ENCODE measurements at places on chromosomes 16 and 17.

- no peak for DNase-seq
These were observed 3.6 kb downstream of the TMEM220 start for GRCh38 chr17:10726196-10726595.

DNA sequence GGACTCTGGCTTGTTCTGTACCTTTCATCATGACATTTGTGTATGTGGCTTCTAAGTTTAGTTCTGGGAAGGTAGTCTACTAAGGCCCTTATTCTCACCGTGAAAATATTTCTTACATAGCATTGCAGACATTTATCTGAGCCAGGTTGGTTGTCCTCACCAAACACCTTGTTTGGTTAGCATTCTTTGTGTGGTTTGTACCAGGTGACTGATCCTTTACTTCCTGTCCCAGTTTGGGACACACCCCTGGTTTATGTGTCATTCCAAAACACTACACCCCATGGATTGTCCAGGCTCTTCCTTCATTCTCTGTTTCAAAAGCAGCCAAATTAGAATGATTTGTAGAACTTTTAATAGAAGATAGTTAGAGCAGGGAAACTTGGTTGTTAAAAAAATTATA lies 23.2 kb upstream of the DUSP14 start:
- DNase-seq = no peak

DNA sequence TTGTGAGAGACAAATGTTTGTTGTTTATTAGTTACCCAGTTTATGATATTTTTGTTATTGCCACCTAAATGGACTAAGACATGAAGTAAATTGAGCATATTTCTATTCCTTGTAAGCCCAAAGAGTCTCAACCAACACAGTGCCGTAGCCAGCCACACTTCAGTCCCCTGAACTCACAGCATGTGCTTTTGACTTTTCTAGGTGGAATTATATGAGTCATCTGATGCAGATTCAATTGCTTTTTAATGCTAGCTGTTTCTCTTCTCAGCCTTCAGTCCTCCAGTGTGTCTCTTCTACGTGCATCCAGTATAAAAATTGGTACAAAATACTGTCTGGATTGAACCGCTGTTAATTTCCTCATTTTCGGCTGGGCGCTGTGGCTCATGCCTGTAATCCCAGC lies 39.0 kb downstream of the IQCK start:
- DNase-seq = no peak

DNA sequence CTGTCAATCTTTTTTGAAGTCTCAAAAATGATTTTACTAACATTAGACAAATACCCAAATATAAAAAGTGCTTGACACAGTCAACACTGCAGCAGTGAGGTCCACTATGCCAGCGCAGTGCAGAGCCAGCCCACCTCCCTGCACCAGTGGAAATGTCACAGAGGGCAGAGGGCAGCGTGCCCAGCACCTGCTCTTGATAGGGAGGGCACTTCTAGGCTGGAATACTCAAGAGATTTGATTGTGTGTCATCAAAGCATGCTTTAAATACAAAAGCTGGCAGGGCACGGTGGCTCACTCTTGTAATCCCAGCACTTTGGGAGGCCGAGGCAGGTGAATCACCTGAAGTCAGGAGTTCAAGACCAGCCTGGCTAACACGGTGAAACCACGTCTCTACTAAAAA lies 136.0 kb downstream of the ANKRD11 start:
- DNase-seq = no peak

GRCh38 chr16:49574826-49575225 lies 201.2 kb downstream of the C16orf78 start:
- no peak for DNase-seq

DNA sequence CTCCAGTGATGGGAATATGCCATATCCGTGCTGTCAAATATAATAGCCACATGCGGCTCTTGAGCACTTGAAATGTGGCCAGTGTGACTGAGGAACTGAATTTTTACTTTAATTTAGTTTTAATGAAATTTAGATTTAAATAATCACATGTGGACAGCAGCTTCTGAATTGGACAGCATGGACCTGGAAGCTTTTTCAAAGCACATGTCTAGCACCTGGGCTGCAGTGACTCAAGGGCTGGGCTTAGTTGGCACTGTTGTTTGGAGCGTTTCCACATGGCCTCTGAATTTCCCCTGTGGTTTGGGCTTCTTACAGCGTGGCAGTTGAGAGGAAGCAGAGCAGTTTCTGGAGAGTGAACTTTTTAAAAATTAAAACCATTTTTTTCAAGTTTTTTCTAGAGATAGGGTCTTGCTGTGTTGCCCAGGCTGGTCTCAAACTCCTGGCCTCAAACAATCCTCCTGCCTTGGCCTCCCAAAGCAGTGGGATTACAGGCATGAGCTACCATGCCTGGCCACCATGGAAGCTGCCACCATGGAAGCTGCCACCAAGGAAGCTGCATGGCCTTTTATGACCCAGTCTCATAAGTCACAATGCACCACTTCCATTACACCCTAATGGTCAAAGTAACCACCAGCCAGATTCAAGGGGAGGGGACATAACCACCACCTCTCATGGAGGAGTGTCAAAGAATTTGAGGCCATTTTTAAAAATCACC lies 6.7 kb upstream of the TOB1 start:
- DNase-seq = no peak

GRCh38 chr16:57623251-57624043 lies 5.0 kb upstream of the ADGRG1 start:
- DNase-seq = peak; percentile 91

GRCh38 chr17:76670020-76670717 lies 26.6 kb upstream of the ST6GALNAC1 start:
- DNase-seq = no peak

- no peak for DNase-seq
These were observed 25.6 kb downstream of the TEX14 start for GRCh38 chr17:58665946-58666857.

GRCh38 chr16:29662729-29663015 lies 375 bp upstream of the SPN start:
- no peak for DNase-seq

GRCh38 chr17:78313735-78314648 lies 45.9 kb downstream of the SOCS3 start:
- peak; percentile 57 for DNase-seq

DNA sequence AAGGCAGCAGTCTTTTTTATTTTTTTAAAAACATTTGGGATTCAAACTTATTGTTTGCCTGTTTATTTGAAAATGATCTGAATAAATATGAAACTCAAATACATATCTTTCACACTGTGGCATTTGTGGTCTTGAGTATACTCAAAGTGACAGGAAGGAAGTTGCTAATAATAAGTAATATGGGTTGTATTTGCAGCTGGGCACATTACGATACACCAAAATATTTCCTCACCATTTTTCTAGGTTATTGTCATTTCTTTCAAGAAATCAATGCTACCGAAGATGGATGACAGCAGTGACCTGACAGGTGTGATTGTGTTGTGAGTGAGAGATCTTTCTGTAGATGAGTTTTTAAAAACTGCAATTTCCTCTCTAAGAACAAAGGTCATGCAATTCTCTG lies 665.7 kb downstream of the CDH8 start:
- DNase-seq = no peak

- no peak for DNase-seq
These were observed 29.4 kb downstream of the ANKFY1 start for GRCh38 chr17:4234401-4234800.

DNA sequence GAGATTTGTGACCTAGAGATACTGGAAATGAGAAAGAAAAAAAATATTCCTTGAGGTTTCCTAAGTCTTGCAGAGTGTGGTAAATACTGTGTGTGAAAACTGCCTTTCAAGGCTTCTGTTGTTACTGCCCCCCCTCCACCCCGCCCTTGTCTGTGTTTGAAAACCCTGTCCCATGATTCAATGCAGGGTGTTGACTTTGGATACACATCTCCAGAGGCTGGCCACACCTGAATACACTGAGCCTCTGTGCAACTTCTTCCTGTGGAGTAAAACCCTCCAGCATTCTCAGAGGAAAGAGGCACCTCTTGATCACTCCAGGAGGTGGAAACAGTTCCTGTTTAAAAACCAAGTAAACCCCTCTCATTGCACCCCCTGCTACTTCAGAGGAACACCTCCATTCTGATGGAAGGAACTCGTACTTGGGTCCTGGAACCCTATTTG lies 123.0 kb upstream of the CACNG5 start:
- peak; percentile 71 for DNase-seq

- DNase-seq = no peak
These were observed at the start of gene MMP2 for GRCh38 chr16:55478827-55479429. Gene MMP2 (plus strand): TSS chr16:55479198. CDS start chr16:55479480, 282 bp downstream.

GRCh38 chr17:78802008-78802407 lies 19.9 kb upstream of the CYTH1 start:
- no peak for DNase-seq

DNA sequence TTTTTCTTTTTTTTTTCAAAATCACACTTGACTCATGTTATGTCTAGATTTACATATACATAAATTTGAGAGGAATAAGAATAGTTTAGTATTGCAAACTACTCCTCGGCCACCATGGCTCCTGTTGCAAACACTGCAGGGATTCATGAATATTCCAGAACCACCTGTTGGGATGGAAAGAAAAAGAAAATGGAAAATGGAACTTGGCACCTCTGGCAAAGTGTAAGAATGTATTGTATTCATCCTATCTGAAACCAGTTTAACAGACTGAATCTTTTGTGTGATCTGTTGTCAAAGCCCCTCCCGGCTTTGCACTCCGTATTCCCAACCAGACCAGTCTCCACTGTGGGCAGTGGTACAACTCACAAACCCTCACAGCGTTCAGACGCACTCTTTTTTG lies 124.4 kb downstream of the SPECC1 start:
- no peak for DNase-seq

GRCh38 chr16:79172976-79173500 lies 427.5 kb downstream of the MAF start:
- DNase-seq = no peak

GRCh38 chr16:18969050-18969854 lies 14.5 kb upstream of the TMC7 start:
- DNase-seq = peak; percentile 66

GRCh38 chr17:82917699-82918345 lies 78.0 kb upstream of the ZNF750 start:
- DNase-seq = peak; percentile 23

- DNase-seq = no peak
These were observed 802 bp upstream of the TOB1 start for GRCh38 chr17:50866950-50867362.

- no peak for DNase-seq
These were observed 301.7 kb upstream of the N4BP1 start for GRCh38 chr16:48911700-48912099.

GRCh38 chr16:21224800-21225199 lies 8.7 kb upstream of the ANKS4B start:
- no peak for DNase-seq

- no peak for DNase-seq
These were observed 40.6 kb upstream of the CDH5 start for GRCh38 chr16:66325717-66326376.

DNA sequence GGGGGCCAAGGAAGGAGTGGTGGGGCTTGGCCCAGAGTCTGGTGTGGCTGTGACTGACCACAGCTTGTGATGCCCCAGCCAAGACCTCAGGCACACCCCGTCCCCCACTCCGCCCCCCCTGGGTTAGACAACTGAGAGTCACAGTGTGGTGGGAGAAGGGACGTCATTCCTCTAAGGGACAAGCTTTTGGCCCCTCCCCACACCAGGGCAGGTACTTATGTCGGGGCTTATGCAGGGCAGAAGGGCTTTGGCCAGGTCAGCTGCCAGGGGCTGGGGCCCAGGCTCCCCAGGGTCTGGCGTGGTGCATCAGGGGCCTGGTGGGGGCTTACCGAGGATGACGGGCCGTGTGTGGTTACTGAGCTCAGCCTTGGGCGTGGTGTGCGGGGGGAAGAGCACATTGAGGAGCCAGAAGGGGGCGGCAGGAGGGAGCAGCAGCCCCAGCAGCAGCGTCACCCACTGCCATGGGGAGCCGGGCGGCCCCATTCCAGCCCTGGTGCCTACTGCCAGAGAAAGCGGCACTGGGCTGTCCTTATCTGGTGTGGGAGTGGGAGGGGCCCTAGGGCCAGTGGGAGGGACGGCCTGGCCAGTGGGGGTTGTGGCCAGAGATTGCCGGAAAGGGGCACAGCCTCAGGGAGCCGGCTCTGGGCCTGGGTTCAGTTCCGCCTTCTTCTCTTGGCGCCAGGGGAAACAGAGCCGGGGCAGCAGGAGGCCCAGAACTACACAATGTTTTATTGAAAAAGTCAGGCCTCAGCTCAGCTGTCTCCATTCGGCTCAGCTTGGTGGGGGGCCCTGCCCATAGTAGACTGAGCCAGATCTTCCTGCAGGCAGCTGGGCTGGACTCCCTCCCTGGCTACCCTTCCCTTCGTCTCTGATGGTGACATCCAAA lies at the start of gene LCAT:
TSS of gene LCAT (minus strand) at position 502 of the 886 bp plus-strand sequence. CDS start at position 483, 19 bp downstream.
- DNase-seq = peak; percentile 78

GRCh38 chr17:63405741-63406261 lies 40.3 kb downstream of the CYB561 start:
- DNase-seq = peak; percentile 67

- no peak for DNase-seq
These were observed 828 bp downstream of the EMP2 start for GRCh38 chr16:10579575-10579964.

DNA sequence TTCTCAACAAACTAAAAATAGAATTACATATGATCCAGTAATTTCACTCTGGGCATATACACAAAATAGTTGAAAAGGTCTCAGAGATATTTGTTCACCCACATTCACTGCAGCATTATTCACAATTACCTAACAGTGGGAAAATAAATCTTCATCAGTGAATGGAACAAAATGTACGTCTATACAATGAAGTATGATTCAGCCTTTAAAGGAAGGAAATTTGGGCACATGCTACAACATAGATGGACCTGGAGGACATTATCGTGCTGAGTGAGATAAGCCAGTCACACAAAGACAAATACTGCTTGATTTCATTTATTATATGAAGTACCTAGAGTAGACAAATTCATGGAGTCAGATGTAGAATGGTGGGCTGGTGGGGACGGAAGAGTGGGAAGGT lies 47.0 kb downstream of the MFSD11 start:
- DNase-seq = no peak

DNA sequence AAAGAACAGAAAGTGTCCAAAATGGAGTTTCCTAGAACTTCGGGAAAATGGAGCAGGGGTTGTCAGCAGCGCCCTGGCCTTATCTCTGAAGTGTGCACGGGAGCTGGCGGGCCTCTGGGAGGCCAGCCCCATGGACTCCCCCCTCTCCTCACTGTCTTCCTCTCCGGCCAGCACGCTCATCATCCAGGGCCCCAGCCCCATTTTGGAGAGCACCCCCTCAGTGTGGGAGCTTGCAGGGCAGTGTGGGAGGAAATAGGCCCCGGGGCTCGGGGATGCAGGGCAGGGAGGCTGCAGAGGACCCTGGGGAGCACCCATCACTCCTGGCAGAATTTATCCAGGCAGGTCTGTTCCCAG lies 4.9 kb upstream of the PABPN1L start:
- DNase-seq = no peak

DNA sequence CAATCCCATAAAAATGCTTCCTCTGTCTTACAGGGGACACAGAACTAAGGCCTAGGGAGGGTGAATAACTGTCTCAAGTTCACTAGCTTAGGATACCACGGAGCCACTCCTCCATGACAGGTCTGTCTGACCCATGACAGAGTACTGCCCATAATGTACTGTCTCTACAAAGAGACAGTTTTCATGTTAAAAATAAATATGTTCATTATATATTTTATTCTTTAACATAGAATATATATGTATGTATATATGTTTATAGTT lies 28.3 kb upstream of the DYNLRB2 start:
- no peak for DNase-seq
